ENCODE measurements at places on chromosomes 5 and 9.

GRCh38 chr5:113524927-113525326, 11.4 kb downstream of the YTHDC2 start:
- no peak for DNase-seq

DNA sequence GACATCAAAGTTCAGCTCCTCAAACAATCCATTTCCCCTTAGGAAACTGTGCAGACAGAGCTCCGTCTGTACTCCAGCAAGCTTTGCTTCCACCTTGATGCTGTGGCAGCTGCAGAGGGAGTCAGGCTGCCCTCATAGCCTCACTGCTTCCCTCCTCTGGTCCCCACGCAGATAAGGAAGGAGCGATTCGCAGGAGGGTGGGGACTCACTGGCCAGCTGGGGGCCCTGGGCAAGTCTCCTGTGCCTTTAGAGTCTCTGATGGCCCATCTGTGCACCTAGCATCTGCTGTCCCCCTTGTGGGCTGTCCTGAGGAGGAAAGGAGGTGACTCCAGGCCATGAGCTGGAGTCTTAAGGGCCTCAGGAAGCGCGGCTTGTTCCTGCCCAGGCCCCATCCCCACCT, 121.5 kb downstream of the ENTREP1 start:
- no peak for DNase-seq

DNA sequence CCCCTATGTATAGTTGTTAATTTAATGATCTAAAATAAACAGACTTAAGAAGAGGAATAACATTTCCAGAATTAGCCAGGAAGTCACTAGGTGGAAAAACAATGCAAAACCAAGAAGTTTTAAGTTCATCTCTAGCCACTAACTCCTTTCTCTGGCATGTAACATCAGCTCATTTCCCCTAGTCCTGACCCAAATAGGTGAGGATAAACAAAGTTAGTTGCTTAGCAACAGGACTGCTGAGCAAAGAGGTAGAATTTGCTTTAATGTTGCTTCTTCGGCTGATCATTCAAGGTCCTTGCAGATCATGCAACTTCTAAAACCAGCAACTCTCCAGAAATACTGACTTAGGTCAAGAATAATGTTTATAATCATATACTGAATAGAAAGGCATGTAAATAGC, 675.8 kb downstream of the CETN3 start:
- DNase-seq, result no peak

DNA sequence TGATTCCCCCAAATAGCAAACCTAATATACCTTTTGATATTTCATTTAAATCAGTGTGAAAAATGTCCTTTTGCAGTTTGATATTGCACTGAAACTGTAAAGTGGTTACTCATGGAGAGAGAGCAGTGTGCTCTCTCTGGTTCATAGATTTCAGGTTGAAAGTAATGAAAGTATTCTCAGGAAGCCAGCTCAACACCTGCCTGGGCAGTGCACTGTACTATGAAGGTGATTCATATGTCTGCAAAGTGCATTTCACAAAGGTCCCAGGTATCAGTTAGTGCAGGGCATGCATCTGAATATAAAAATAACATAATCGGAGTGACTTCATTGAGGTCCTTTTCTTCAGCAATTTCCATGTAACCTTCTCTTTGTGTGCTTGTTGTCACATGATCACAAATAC, 274.3 kb downstream of the CDH18 start:
- DNase-seq, result no peak

GRCh38 chr5:167105941-167106340, 1185.5 kb upstream of the WWC1 start:
- DNase-seq, result no peak

DNA sequence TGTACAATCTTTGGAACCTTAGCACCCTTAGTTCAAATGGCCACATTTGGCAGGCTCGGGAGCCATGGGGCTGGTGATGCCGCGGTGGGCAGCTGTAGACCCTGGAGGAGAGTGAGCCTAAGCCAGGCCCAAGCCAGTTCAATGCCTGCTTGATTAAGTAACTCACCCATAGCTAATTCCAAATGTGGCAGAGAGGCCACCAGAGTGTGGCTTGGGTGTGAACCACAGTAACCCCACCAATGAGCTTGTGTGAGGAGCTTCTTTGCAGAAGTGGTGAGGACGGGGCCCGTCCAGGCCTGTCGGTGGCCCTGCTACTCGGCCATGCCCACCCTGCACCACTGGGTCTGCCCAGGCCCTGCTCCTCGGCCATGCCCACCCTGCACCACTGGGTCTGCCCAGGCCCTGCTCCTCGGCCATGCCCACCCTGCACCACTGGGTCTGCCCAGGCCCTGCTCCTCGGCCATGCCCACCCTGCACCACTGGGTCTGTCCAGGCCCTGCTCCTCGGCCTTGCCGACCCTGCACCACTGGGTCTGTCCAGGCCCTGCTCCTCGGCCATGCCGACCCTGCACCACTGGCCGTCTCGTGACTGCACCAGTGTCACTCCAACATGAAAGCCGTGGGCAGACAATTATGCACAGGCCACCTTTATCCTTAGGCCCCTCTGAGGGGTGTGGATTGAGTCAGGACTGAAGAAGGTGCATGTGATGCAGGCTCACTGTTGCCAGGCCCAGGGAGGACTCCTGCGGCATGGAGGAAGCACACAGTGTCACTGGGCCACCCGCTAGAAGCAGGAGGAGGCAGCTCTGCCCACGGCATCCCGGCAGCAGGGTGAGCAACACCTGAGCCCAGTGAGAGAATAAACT, 75.4 kb downstream of the MRPL36 start:
- no peak for DNase-seq

- no peak for DNase-seq
Measured at GRCh38 chr5:135488727-135489465, 36.7 kb upstream of the TIFAB start.

GRCh38 chr9:82363198-82363597, 374.6 kb downstream of the SPATA31D1 start:
- DNase-seq, result no peak

DNA sequence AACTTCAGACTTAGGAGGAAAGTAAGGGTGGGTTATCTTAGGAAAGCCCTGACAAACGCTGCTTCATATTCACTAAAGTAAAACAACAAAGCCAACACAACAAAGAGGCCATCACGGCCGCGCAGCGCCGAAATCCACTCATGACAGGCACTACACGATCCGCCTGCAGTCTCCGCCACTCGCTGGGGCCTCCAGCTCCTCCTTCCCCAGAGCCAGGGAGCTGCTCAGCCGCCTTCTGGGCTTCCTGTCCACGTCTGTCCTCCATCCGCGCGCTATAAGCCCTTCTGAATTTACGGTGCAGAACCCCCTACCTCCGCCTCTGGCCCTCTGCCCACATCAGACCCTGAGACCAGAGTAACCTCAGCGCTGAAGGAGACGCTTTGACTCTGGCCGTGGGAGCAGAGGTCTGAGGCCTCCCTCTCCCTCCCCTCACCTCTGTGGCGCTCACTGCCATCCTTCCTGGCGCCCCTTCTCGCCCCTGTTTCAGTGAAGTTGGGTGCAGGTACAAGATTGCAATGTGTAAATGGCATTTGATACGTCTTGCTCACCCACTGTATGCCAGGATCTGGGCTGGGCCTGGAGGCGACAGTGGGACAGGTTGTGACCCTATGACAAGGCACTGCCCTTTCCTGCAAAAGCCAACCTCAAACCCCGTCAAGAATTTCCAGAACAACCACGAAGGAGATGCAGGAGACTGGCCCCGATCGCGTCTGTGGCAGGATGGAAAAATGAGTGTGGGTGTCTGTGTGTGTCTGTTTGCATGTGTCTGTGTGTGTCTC, 74.9 kb upstream of the PHYKPL start:
- no peak for DNase-seq

DNA sequence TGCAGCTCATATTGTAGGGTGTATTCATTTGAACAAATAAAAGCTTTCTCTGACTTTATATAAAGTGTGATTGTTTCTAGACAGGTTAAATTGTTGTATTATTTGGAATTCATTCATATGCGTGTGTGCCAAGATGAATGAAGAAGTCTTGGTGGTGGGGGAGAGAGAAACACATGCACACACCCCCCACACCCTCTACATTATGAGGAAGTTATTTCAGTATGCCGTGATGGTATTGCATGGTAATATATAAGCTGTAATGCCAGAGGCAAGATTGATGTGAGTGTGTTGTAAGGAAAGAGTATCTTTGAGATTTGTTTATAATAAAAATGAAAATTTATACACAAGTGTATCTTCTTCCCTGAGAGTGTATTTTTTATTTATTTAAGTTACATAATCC, 71.0 kb downstream of the IPO11 start:
- DNase-seq, result no peak

- no peak for DNase-seq
Measured at GRCh38 chr9:92384375-92384774, 20.0 kb downstream of the OGN start.

- no peak for DNase-seq
Measured at GRCh38 chr5:172904643-172905345, 54.4 kb upstream of the RPL26L1 start.

DNA sequence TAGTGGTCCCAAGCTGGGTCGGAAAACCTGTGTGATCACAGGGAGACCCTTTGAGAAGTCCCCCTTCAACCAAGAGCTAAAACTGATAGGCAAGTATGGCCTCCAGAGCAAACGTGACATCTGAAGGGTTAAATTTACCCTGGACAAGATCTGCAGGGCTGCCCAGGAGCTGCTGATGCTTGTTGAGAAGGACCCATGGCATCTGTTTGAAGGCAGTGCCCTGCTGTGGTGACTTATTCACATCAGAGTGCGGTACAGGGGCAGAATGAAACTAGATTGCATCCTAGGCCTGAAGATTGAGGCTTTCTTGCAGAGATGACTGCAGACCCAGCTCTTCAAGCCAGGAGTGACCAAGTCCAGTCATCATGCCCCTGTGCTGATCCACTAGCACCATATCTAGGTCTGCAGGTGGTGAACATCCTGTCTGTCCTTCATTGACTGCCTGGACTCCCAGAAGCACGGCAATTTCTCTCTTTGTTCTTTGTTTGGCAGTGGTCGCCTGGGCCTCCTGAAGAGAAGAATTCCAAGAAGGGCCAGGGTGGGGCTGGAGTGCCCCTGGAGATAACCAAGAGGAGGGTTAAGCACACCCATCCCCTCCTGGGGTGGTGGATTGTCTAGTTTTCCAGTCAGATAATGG, 25.7 kb upstream of the CHD1 start:
- DNase-seq, result no peak

DNA sequence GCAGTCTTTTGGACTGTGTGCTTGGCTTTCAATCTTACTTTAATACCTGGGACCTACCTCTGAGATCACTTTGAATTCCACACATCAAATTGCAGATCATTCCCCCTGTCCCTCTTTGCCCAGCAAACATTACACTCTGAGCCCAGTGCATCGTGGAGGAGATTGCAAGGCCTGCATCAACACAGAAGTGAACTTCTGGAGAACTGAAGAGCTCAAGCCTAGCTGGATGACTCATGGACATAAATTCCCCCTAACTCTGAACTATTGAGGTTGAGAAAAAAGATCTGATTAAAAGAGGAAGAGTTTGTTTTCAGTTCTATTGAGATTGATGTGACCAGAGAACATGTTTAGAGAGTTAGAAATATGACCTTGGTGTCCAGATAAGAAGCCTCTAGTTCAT, 316.0 kb upstream of the DMAC1 start:
- no peak for DNase-seq
